ENCODE measurements at places on chromosomes 11 and 22. TPM values are rescaled to one million over a fixed set of nuclear protein-coding genes. Genes with fewer than 3 reads are reported as not detected.

The P2RY6 gene
- total RNA-seq = 0.64 TPM

The CALCA gene
- not detected for total RNA-seq

The MYBPC3 gene
- not detected for total RNA-seq

The GDPD4 gene
- total RNA-seq = not detected

The SYT7 gene
- 114 TPM for total RNA-seq

The GAS2L1 gene
- 159 TPM for total RNA-seq

The AGBL2 gene
- total RNA-seq = 3.6 TPM
